ENCODE measurements at places on chromosomes 16 and 17.

DNA sequence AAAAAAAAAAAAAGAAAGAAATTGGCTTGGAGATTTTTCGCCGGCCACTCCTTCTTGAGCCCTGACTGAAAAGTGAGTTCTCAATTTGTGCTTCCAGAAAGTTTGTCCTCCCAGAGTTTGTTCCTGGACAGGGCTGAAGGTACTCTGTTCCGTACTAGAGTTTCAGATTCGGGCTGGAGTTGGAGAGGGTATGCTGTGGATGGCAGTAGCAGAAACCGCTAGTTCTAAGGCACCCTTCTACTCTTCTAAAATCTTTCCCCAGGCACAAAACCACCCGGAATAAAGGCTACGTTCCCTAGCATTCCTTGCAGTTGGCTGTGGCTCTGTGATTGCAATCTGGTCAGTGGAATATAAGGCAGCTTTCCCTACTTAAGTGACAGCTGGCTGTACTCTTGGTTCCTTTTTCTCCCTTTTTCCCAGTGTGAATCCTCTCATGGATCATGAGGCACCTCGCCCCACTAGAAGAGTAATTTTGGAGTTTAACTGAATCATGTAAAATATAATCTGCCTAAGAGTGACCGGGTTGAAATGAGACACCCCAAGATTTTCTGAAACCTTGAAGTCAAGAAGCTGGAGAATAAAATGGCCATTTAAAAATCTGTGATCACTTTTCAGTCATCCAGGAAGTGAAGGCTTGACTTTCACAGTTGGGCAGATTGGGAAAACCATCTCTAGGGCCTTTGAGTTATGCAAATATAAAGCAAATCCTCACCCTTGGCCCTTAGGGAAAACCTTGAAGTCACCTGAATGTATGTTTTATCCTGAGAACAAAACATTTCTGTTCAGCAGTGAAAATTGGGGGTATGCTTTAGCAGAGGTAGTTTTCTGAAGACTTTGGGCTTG is 901 bp upstream of the HEATR6 start:
- DNase-seq, result no peak

- no peak for DNase-seq
Measured at GRCh38 chr16:81003610-81004460, 2.9 kb downstream of the CMC2 start.

- DNase-seq, result peak; percentile 19
Measured at GRCh38 chr16:89909777-89910716, 8.6 kb upstream of the MC1R start.

DNA sequence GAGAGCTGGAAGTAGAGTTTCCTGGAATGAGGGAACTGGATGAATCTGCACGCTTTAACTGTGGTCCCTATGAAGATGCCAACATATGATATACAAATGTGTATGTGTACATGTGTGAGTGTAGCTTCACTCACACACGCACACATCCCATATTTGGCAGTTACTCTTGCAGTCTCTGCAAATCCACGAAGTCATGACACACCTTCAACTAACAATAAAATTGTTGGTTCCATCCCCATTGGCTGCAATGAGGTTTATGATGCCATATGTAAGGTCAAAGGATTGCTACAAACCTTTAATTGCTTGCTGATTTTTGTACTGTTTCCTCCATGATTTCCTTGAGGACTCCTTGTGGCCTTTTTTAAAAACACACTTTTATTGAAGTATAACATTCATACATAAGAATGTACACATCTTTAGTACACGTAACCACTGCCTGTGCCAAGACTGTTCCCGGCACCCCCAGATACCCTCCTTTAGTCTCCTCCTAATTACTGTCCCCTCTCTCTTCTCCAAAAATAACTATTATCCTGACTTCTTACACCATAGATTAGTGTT is 22.0 kb downstream of the MYO1D start:
- no peak for DNase-seq

- no peak for DNase-seq
Measured at GRCh38 chr16:25235991-25236390, 19.2 kb downstream of the AQP8 start.

DNA sequence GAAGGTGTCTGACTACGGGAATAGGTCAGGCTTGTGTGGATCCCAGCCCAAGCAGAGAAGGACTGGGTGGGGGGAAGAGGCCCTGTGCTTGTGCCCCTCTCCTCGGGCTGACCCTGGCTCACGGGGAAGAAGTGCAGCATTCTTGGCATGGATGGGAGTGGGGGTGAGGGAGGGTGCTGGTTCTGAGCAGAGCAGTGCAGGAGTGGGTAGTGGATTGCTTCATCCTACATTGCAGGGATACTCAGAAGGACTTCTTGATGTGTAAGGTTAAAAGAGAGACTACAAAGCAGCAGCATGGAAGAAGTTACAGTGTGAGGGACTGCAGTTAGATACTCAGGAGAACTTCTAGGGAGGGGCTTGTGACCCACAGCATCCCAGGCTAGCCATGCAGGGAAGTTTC is 2.1 kb downstream of the ARHGAP23 start:
- DNase-seq, result no peak

GRCh38 chr17:77438241-77439188 is 297.7 kb downstream of the SEC14L1 start:
- DNase-seq, result no peak

GRCh38 chr17:58005031-58005727 is 1.9 kb downstream of the SRSF1 start:
- DNase-seq, result no peak

- DNase-seq, result no peak
Measured at GRCh38 chr16:78584991-78585390, 485.5 kb downstream of the WWOX start.
